AG04449 (cell line): ENCODE measurements at places on chromosomes 7 and 10.

DNA sequence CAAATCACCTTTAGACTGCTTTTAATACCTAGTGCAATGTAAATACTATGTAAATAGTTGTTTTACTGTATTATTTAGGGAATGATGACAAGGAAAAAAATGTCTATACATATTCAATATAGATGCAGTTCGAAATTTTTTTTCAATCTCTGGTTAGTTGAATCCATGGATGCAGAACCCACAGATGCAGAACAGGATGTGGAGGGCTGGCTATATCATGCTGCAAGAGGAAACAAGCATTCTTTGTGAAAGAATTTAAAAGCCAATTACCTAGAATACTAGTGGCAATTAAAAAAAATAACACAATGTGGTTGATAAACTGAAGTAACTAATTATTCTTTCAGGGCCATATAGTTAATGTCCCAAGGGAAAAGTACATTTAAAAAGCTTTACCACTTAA is 170.4 kb downstream of the ZNF438 start:
- DNase-seq: no peak

GRCh38 chr7:150778014-150778737 is 22.0 kb downstream of the TMEM176B start:
- DNase-seq: no peak

- no peak for DNase-seq
Measured at GRCh38 chr7:105985672-105986215, 22.7 kb downstream of the CDHR3 start.

GRCh38 chr10:30186371-30186875 is 127.0 kb upstream of the JCAD start:
- DNase-seq: no peak

DNA sequence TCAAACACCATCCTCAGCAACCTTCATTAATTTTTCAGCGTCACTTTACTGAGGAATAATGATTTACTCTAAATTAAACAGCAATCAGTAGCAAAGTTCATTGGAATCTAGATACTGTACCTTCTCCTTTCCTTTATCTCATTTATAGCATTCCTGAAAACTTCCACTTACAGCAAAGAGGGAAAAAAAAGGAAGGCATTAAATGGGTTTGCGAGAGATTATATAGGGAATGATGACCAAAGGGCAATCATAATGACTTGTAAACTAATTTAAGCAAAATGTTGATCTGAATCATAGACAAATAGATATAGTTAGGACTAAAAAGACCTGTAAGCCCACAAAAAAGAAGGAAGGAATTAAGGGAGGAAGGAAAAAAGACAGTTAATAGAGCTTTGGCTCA is 42.0 kb downstream of the IPMK start:
- DNase-seq: no peak

DNA sequence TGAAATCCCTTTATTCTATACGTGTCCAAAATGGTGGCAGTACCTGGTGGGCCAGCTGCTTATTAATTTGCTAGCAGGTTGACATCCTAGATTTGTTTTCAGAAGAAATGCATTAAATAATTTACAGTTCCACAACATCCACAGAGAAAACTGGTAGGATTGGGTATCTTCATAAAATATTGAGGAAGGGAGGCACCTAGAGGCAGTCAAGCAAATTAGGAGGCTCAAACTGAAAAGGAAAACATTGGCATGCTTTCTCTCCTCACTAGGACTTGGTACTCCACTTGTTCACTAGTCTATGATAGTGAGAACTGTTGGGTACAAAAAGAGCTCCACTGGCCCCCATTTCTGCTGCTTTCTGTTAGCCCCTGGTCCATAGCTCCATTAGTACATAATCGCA is 18.3 kb upstream of the LRGUK start:
- no peak for DNase-seq

DNA sequence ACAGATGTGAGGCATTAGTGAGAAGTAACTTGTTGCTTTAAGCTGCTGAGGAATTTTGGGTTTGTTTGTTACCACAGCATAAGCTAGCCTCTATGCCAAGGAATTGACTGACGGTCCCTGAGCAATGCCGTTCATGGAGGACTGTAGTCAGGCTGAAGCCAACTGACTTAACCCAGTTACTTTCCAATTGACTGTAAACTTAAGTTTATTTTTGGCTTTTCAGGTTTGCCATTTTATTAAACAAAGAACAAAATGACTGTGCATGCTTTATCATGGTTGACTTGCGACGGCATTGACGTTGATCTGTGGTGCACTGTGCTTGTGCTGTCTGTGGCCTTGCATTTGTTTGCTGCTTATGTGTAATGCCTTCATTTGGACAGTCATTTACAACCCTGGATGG is 53.5 kb downstream of the DNAJB9 start:
- DNase-seq: no peak

DNA sequence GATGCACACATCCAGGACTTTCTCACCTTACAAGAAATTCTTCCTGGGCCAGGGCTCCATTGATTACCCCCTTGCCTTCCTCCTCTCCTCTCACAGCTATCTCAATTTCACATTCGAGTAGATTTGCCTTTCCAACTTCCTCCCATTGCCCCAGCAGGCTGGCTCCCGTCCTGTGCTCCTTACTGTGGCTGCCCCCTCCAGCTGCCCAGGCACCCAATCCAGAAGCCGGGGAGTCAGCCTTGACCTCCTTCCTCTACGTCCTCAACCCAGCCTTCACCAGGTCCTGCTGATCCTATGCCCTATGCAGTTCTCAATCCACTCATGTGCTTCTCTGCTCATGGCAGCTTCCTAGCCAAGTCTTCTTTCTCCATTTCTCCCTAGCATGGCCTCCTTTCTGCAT is 85.7 kb upstream of the GPR26 start:
- no peak for DNase-seq

GRCh38 chr7:124843336-124843735 is 77.7 kb upstream of the GPR37 start:
- DNase-seq: no peak

- no peak for DNase-seq
Measured at GRCh38 chr10:73641328-73642060, at the start of gene MYOZ1. TSS of gene MYOZ1 (minus strand) at chr10:73641474. CDS start at chr10:73640017, 1,457 bp downstream.

DNA sequence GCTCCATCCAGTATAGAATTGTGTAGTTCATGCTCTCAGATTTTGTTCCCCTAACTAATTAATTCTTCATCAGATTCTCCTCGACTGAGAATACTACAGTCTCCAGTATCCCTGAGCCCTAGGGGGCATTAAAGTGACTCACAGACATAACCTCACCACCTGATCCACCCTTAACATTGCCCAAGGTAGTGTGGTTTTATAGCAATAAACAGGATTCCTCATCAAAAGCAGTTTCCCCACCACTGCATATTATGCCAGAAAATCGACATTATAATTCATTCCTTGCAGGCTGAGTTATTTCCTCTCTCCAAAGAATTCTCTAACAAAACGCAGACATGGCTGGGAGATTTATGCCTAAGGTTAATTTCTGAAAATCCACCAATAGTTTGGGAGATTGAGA is 1402.5 kb upstream of the CELF2 start:
- no peak for DNase-seq

- DNase-seq: no peak
Measured at GRCh38 chr7:2931034-2931415, 86.9 kb upstream of the GNA12 start.

DNA sequence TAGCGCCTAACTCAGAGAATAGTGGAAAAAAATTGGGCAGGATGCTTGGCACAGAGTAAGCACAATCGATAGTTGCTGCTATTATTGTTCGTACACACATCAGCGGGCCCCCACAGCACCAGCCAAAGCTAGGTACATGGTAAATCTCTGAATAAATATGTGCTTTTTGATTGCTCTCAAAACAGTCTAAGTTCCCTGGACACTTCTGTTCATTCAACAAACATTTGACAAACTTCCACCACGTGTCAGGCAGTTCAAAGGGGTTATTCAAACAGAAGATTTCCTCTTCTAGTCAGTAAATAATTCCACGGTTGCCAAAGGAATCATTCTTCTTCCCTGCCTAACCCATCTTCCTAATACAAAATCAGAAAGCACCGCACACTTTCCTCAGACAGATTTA is 150.8 kb downstream of the DGKI start:
- DNase-seq: no peak

- no peak for DNase-seq
Measured at GRCh38 chr7:8881916-8882315, 448.5 kb downstream of the NXPH1 start.

DNA sequence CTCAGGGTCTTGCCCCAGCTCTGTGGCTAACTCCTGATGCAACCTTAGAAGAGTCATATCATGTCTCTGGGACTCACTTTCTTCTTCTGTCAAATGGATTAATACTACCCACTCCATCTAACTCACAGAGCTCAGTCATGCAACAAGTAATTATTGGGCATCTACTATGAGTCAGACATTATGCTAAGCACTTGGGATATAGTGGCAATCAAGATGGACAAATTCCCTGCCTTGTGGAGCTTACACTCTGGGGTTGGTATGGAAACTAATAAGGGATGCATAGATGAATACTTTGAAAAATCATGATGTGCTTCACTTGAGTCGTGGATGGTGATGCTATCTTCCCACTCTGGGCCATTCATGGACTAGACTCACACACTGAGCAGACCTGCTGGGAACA is 88.9 kb downstream of the KCNMA1 start:
- no peak for DNase-seq

DNA sequence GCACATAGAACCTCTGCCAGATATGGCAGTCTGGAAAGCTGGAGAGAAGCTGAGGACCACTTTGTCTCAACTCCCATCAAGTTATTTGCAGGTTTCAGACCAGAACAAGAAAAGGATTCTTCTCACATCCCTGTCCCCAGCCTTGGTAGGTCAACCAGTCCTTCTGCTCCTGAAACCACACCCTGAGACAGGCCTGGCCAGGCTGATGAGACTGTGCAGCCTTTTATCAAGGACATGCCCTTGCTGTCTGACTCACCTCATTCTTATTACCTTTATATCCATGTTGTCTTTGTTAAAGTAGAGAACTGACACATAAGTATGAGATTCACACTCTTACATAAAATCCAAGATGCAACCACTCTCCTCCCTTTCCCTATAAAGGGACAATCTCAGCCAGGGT is 354.9 kb downstream of the PLXNA4 start:
- DNase-seq: no peak

DNA sequence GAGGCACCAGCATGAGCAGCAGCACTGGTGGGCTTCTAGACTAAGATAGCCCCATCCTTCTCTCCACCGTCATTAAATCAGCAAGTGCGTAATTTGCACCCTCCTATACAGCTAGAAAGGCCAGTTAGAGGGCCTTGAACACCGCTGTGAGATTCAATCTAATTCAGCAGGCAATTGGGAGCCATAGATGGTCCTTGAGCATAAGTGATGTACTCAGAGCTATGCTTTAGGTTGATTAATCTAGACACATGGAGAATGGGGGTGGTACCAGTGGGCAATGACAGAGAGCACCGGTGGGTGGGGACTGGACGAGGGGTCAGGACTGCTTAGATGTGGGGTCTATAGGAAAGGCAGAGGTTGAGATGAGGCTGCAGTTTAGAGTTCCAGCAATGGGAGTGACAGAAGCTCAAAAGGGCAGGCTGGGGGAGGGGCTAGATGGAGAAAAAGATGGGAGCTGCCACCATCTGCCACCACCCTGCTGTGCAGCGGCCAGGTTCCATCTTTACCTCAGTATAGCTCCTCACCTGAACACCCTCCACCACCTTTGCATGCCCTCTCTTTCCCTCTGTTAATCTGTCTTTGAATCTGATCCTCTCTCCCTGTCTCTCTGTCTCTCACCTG is 87.3 kb downstream of the C10orf105 start:
- DNase-seq: no peak

DNA sequence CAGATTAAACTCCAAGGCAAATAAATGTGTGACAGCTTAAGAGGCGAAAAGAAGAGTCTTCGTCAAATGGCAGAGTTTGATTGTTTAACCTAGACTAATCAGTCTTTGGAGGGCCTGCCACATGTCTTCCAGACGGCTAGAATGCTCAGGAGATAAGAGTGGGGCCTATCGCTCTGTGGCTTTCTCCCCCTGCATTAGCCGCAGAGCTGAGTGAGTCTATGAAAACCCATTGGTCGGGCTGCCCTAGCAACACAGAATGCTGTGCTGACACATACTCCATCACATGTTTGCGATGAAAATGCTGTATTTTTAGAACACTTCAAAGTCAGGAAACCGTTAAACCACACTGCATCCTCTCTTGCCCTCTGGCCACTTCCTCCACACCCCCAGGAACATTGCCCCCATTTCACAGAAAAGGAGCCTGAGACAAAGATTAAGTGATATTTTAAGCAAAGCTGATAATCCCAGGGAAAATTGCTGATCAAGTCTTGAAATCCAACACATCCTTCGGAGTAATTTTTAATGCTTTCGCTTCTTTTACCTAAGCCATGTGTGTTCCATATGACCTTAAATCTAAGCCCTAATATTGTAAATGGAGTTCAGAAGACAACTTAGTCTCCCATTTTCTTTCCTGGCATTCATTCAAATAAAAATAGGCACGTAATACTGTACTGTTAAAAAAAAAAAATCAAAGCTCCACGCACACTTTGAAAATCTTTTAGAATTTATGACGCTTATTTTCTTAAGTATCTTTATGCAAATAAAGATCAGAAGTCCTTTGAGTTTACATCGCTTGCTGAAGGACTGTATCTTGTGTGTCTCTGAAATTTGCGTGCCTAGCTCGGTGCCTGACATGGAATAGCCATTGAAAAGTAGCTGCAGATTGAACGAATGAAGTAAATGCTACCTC is 161.2 kb downstream of the CELF2 start:
- DNase-seq: peak; percentile 52

- DNase-seq: peak; percentile 33
Measured at GRCh38 chr10:132506711-132507408, 30.7 kb upstream of the INPP5A start.

GRCh38 chr7:2606539-2606936 is 25.2 kb upstream of the TTYH3 start:
- DNase-seq: no peak

DNA sequence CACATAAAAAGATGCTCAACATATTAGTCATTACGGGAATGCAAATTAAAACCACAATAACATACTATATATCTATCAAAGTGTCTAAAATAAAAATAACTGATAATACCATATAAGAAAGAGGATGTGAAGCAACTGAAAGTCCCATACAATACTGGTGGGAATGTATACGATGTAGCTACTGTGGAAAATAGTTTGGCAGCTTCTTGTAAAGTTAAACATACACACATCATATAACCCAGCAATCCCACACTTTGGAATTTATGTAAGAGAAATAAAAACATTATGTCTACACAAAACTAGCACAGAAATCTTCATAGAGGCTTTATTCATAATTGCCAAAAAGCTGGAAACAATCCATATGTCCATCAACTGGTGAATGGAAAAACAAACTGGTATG is 10.5 kb upstream of the COMMD3 start:
- no peak for DNase-seq

GRCh38 chr7:29269935-29270334 is 75.4 kb downstream of the CHN2 start:
- DNase-seq: no peak

DNA sequence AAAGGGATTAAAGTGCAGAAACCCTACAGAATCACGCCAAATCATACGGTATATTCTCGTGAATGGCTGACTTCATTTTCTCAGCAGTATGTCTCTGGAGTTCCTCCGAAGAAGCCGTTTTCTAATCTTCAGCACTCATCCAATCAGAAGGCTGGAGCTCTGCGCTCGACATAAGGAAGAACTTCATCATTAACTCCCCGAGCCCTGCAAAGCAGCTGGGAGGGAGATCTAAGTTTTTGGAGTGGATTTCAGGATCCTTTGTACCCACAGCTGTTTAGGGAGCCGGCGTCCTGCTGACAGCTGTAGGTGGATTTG is 40.7 kb upstream of the SDK1 start:
- peak; percentile 5 for DNase-seq

GRCh38 chr10:22611425-22612115 is 102.8 kb downstream of the PIP4K2A start:
- DNase-seq: no peak
